ENCODE measurements at places on chromosomes 1 and 21. TPM values are rescaled to one million over a fixed set of nuclear protein-coding genes. Genes with fewer than 3 reads are reported as not detected.

CD1C gene
- total RNA-seq = 0.57 TPM

TINAGL1 gene
- 273 TPM for total RNA-seq

LCE1A gene
- not detected for total RNA-seq

VHLL gene
- not detected for total RNA-seq

NCMAP gene
- 0.22 TPM for total RNA-seq

GBP5 gene
- 0.68 TPM for total RNA-seq

AUNIP gene
- total RNA-seq = not detected

UBXN10 gene
- 1.9 TPM for total RNA-seq

DNA sequence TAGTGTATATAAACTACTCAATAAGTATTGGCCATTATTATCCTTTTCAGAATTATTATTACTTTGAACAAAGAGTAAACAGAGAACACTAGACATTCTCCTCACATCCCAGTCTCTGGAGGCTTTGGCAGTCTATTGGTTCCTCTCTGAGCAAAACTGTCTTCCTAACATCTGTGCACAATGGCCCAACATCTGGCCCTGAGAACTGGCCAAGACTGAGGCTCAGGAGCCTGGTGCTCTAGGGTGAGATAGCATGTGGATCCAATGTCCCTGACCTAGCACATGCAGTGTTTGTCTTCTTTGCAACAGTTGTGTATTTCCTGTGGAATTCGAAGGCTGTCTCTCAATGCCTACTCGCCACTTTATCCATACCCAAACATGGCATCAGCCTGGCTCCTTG is 313.2 kb upstream of the KAZN start:
- no peak for DNase-seq

- no peak for DNase-seq
Observed at GRCh38 chr1:232524056-232524455, 105.9 kb downstream of the SIPA1L2 start.

GRCh38 chr1:179637211-179637860 is 45.7 kb downstream of the TDRD5 start:
- DNase-seq = no peak

GRCh38 chr1:53359225-53359933 is 31.5 kb upstream of the LRP8 start:
- no peak for DNase-seq

- DNase-seq = no peak
Observed at GRCh38 chr1:229436201-229436600, 2.3 kb upstream of the ACTA1 start.

DNA sequence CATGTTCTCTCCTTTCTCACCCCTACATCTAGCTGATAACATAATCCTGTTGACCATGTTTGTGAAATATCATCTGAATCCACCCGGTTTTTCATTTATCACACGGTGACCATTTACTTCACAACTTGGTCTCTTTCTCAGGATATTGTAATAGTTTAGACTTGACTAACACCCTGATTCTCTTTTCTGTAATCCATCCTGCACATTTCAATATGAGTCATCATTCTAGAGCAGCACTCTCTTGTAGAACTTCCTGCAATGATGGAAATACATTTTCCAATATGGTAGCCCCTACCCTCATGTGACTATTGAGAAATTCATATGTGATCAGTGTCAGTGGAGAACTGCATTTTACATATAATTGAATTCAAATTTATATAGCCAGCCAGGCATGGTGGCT is 2.3 kb upstream of the JAM2 start:
- no peak for DNase-seq

- DNase-seq = no peak
Observed at GRCh38 chr1:217586586-217586985, 44.3 kb downstream of the GPATCH2 start.

GRCh38 chr1:72891976-72892375 is 609.6 kb upstream of the NEGR1 start:
- no peak for DNase-seq

DNA sequence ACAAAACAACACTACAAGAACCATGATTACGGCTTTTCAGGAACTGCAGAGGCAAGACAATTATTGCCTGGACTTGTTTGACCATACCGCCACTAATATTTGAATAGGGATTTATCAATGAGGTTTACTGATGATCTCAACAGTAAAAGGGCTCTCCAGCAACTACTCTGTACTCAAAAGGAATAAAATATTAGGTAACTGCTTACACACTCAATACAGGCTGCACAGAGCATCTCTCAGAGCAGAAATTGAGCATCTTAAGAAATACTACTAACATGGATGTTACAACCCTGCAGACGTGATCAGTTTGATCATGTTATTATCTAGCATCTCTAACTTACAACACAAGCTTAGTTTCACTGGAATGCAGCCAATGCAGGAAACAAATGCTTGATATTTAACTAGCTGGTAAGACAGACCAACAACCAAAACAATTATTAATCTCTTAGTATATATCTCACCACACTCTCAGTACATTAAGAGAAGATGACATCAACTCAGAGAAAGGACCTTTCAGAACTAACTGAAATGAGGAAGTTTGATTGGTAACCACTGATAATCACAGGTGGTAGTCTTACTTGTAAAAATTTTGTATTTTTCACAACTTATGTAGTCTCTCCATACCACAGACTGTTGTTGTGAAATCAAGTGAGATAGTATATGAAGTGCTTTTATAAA is 52.2 kb downstream of the PUM1 start:
- no peak for DNase-seq

- no peak for DNase-seq
Observed at GRCh38 chr1:177981200-177981599, 11.3 kb upstream of the SEC16B start.

DNA sequence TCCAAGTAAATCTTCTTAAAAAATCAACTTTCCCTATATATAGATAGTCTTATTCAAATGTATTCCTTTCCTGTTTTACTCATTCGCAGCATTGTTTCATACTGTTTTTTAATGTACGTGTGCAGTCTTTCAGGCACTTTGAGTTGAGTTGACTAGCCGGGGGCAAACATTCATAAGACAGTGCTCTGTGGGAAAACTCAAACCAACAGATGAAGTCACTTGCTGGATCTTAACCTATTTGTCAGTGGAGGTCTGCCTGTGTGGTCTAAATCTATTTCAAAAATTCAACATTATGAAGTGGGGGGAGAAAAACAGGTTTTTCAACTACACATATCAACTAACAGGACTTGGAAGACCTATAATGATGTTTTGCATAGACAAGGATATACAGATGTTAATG is 6.2 kb downstream of the HSD11B1 start:
- no peak for DNase-seq

GRCh38 chr1:161480381-161481035 is 24.7 kb upstream of the FCGR2A start:
- no peak for DNase-seq
